Activated CD4-positive, alpha-beta memory T cell treated with anti-CD3 and anti-CD28 coated beads for 36 hours (primary cell): ENCODE measurements at places on chromosomes 12 and 14. TPM values are rescaled to one million over a fixed set of nuclear protein-coding genes. Genes with fewer than 3 reads are reported as not detected.

DNA sequence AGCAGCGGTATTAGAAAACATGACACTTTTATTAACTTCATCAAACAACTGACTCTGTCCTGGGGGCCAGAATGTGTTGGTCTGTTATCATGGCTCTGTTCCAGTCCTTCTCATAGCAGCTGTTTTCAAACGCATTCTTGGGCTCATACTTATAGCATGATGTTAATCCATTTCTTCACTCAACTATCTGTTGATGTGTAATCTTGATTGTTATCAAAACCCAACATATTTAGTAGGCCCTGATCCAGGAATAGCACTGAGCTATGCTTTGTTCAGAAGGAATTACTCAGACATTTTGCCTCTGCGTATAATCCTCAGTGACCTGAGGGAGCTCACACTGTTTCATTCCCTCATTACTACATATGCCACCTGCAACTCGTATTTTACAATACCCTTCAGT is 315.9 kb downstream of the BMP4 start:
- H3K4me1 ChIP-seq: no peaks in the 10 kb centered on the region
- H3K4me3 ChIP-seq: no peak overlapping the region
- no peaks in the 10 kb centered on the region for H3K36me3 ChIP-seq
- H3K27me3 ChIP-seq: no peaks in the 10 kb centered on the region

GRCh38 chr12:87953256-87953860 is 75.8 kb downstream of the C12orf50 start:
- no peak overlapping the region for H3K4me3 ChIP-seq
- no peaks in the 10 kb centered on the region for H3K27me3 ChIP-seq
- no peak overlapping the region for H3K27ac ChIP-seq
- H3K36me3 ChIP-seq: no peaks in the 10 kb centered on the region
- H3K4me1 ChIP-seq: no peaks in the 10 kb centered on the region
- no peak for DNase-seq

DNA sequence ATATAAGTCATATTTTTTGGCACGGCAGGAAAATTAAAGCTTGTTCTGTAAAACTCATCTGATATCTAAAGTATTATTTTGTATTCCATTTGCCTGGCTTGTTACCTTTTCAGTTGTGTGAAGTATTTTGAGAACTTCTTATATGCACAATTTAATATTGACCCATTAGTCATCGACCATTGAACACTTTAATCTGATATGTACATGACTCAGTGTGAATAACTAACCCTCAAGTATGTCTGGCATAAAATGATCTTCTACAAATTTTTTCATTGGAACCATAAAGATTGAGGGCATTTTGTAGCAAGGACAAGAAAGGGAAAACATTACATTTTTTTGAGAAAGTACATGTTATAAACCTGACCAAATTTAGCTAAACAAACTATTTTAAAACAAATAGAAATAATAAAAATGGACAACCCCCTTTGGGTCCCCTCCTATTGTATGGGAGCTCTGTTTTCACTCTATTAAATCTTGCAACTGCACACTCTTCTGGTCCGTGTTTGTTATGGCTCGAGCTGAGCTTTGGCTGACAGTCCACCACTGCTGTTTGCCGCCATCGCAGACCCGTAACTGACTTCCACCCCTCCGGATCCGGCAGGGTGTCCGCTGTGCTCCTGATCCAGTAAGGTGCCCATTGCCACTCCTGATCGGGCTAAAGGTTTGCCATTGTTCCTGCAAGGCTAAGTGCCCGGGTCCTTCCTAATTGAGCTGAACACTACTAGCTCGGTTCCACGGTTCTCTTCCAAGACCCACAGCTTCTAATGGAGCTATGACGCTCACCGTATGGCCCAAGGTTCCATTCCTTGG is 118.8 kb downstream of the SLC6A15 start:
- DNase-seq: no peak
- no peak overlapping the region for H3K4me3 ChIP-seq

DNA sequence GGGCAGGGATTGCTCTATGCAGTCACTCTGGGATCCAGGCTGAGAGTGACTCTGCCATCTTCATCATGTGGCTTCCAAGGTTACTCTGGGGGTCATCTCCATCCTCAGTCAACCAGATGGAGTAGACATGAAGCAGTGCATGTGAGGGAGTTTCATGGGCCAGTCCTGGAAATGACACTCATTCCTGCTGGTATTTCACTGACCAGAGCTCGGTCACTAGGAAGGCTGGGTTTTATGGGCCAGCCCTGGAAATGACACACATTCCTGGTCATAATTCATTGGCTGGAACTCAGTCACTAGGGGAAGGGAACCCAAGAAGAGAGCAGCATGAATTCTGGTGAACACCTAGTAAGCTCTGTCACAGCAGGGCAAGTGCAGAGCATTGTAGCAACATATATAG is 144.7 kb downstream of the SMOC1 start:
- no peak for DNase-seq
- H3K27me3 ChIP-seq: no peaks in the 10 kb centered on the region
- no peaks in the 10 kb centered on the region for H3K4me1 ChIP-seq

DNA sequence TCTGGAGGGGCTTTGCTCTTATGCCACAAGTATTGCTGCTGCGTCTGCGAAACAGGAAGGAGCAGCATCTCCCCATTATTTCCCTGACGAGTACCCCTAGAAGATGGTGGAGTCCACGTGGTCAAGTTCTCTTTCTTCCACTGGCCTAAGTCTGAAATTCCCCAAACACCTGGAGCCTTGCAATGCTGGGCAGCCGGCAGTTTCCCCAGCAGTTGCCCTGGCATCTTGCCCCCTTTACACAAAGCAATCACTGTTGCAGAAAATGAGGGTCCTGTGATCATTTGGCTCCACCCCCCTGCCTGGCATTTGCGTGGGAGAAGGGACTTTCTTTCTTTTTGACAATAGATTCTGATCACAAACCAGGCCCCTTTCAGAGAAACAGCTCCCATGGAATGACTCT is 56.9 kb downstream of the FOS start:
- H3K4me1 ChIP-seq: peaks cover 30% of the 10 kb centered on the region
- no peaks in the 10 kb centered on the region for H3K36me3 ChIP-seq
- no peak for DNase-seq

- DNase-seq: no peak
- no peak overlapping the region for H3K27ac ChIP-seq
- H3K27me3 ChIP-seq: no peaks in the 10 kb centered on the region
These were observed 107.3 kb upstream of the CCDC196 start for GRCh38 chr14:66378712-66379505.

DNA sequence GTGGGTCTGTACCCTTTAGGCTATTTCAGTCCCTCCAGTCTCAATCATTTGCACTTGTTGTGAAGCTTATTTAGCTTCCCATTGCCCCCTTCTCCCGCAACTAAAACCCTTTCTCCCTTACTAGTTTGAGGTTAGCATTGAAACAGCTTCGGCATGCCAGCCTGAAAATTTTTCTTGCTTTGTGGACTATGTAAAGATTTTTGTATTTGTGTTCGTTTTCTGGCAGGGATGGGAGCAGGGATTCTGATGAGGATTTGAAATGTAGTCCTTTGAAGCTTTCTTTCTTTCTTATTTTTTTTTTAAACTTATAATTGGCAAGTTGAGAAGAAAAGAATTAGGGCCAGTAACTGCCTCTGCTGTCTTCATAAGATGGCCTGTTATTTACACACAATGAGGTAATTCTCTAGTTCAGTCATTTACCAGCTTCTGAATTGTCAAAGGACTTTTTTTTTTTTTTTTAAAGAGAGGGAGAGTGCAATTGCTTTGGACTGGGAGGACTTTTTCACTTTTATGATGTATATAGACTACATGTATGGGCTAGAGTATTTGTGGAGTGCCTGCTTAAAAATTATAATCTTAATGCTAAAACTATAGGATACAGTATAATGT is 29.0 kb downstream of the PALS1 start:
- H3K27ac ChIP-seq: no peak overlapping the region
- H3K36me3 ChIP-seq: peaks cover 25% of the 10 kb centered on the region
- peaks cover 12% of the 10 kb centered on the region for H3K4me1 ChIP-seq
- H3K4me3 ChIP-seq: no peak overlapping the region
- H3K27me3 ChIP-seq: no peaks in the 10 kb centered on the region

GRCh38 chr14:52044791-52045522 is 23.9 kb downstream of the NID2 start:
- H3K4me1 ChIP-seq: peaks cover 14% of the 10 kb centered on the region
- no peak overlapping the region for H3K4me3 ChIP-seq
- no peak overlapping the region for H3K27ac ChIP-seq
- H3K36me3 ChIP-seq: no peaks in the 10 kb centered on the region
- peak; percentile 18 for DNase-seq
- peaks cover 3% of the 10 kb centered on the region for H3K27me3 ChIP-seq

DNA sequence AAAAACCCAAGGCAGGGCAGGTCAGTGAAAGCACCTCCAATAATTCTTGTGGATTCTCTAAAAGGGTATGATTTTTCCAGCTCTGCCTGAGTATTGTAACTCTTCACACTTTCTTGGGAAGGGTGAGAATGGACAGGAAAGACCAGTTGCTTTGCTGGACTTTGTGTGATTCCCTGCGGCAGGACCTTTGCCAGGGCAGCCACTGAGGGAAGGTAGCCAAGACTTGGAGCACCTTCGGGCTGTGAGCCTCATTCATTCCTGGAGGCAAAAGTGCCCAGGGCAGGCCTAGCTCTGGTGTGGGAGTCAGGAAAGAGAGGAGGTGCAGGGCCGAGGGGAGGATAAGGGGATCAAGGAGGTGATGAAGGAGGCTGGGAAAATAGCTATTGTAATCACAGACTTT is 80.2 kb downstream of the VCPKMT start:
- peaks cover 56% of the 10 kb centered on the region for H3K36me3 ChIP-seq
- DNase-seq: no peak
- H3K4me3 ChIP-seq: no peak overlapping the region
- no peaks in the 10 kb centered on the region for H3K27me3 ChIP-seq

DNA sequence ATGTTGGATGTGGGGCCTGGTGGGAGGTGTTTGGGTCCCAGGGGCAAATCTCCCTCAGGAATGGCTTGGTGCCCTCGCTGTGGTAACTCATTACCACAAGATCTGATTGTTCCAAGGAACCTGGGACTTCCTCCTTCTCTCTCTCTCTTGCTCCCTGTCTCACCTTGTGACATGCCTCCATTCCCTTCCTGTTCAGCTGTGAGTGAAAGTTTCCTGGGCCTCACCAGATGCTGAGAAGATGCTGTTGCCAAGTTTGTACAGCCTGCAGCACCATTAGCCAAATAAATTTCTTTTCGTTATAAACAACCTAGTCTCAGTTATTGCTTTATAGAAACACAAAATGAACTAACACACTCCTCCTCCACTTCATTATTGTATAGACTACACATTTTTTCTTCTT is 759.8 kb upstream of the MDGA2 start:
- DNase-seq: no peak
- no peaks in the 10 kb centered on the region for H3K36me3 ChIP-seq
- H3K27ac ChIP-seq: no peak overlapping the region
- H3K4me1 ChIP-seq: no peaks in the 10 kb centered on the region

DNA sequence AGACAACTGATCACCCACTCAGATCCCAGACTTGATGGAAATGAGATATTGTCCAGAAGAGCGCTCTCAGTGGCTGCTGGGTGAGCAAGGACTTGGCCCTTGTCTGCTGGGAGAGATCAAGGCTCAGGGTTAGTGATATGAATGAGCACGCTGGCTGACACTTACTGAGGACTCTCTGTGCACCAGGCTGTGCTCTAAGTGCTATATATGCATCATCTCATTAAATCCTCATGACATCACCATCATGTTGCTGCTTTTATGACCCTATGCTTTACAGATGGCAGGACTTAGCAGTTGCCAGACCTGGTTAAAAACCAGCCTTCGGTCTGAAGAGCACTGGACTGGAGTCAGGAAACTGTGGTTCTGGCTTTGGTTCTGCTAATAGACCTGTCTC is 260.9 kb downstream of the VRK1 start:
- peaks cover 2% of the 10 kb centered on the region for H3K36me3 ChIP-seq
- no peak overlapping the region for H3K27ac ChIP-seq
- H3K27me3 ChIP-seq: no peaks in the 10 kb centered on the region
- H3K4me1 ChIP-seq: no peaks in the 10 kb centered on the region

GRCh38 chr12:107374161-107374840 is 281.0 kb upstream of the CRY1 start:
- no peaks in the 10 kb centered on the region for H3K27me3 ChIP-seq
- peaks cover 55% of the 10 kb centered on the region for H3K4me1 ChIP-seq
- no peak overlapping the region for H3K4me3 ChIP-seq
- H3K27ac ChIP-seq: peak overlapping the region; percentile 55

DNA sequence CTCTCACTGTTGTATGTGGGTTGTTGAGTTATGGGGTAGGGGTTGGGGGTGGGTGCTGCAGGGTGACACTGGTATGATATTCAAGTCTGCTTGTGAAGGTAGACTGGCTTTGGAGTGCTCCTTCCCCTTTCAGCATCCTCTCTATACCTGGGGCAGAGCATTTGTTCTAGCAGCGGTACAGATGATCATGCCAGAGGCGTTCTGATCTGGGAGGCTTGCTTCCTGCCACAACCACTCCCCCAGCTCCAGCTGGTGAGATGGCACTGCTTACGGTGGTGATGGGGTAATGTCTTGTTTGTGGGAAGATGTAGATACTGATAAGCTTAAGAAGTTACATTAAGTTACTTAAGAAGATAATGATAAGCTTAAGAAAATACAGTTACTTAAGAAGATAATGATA is 131.8 kb downstream of the ERC1 start:
- no peak overlapping the region for H3K4me3 ChIP-seq
- H3K27ac ChIP-seq: no peak overlapping the region
- no peaks in the 10 kb centered on the region for H3K27me3 ChIP-seq
- H3K36me3 ChIP-seq: peaks cover 1% of the 10 kb centered on the region
- DNase-seq: peak; percentile 38

GRCh38 chr12:49538510-49539403 is at the start of gene KCNH3:
TSS of gene KCNH3 (plus strand) at chr12:49539030. CDS start at chr12:49539417, 387 bp downstream.
- H3K27me3 ChIP-seq: peaks cover 15% of the 10 kb centered on the region
- no peaks in the 10 kb centered on the region for H3K36me3 ChIP-seq
- peak within 1 kb of the TSS; percentile 57 for H3K4me3 ChIP-seq
- H3K27ac ChIP-seq: no peak within 1 kb of the TSS
- DNase-seq: peak; percentile 88

- H3K4me3 ChIP-seq: no peak overlapping the region
- H3K36me3 ChIP-seq: no peaks in the 10 kb centered on the region
- DNase-seq: no peak
- H3K27me3 ChIP-seq: no peaks in the 10 kb centered on the region
- H3K27ac ChIP-seq: no peak overlapping the region
These were observed 141.8 kb downstream of the MYRFL start for GRCh38 chr12:69966839-69967238.

DNA sequence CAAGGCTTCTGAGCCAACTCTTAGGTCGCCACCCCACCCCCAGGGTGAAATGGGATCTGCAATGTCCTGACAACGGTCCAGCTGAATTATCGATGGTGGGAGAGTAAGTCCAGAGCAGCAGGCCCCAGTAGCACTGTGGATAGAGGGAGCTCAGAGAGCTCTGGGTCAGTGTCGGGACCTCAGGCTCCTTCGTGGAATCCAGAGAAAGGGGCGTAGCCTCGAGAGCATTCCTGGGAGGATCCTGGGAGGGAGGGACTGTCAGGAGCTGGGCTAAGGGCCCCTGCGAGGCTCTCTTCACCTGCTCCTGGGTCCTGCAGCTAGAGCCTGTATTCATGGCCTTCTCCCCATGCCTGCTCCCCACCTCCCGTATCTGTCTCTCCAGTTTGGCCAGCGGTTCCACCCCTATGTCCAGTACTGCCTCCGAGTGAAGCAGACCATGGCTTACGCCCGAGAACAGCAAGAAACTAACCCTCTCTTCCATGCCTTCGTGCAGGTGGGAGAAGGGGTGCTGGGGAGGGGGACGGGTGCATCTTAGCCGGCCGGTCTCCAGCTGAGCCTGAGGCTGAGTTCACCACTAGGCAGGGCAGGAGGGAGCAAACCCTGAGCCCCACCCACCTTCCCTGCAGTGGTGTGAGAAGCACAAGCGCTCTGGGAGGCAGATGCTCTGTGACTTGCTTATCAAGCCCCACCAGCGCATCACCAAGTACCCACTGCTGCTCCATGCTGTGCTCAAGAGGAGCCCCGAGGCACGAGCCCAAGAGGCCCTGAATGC is 6.6 kb downstream of the PLEKHG6 start:
- no peaks in the 10 kb centered on the region for H3K36me3 ChIP-seq
- no peak overlapping the region for H3K27ac ChIP-seq

CHFR gene
- total RNA-seq: 42.9 TPM

P2RX2 gene
- not detected for total RNA-seq

TCP11L2 gene
- 8.8 TPM for total RNA-seq
